ENCODE measurements at places on chromosomes 7 and 10. TPM values are rescaled to one million over a fixed set of nuclear protein-coding genes. Genes with fewer than 3 reads are reported as not detected.

- no peak overlapping the region for H3K4me3 ChIP-seq
- H3K4me1 ChIP-seq = peaks cover 4% of the 10 kb centered on the region
- H3K36me3 ChIP-seq = peaks cover 13% of the 10 kb centered on the region
- no peaks in the 10 kb centered on the region for H3K27me3 ChIP-seq
- no peak for DNase-seq
- no peak overlapping the region for H3K27ac ChIP-seq
Observed at GRCh38 chr10:71332466-71332865, 13.4 kb downstream of the SLC29A3 start.

DNA sequence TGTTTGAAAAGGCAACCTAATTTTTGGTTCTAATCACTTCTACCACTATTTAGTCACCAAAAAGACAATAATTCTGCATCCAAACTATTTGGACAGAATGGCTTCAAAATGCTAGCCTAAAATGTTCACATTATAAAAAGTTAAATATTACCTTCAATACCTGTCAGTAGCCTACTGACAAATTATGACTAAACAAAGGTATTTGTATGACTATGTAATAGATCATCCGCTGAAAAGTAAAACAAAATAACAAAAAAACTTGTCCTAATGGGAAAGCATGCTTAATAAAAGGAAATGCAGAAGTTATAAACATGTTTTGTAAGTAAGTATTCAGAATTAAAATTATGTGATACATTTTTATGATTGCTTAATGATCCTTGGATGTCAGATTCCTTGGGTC lies 36.6 kb downstream of the CD36 start:
- no peaks in the 10 kb centered on the region for H3K4me1 ChIP-seq
- peaks cover 56% of the 10 kb centered on the region for H3K36me3 ChIP-seq
- DNase-seq = no peak
- H3K27ac ChIP-seq = no peak overlapping the region
- no peaks in the 10 kb centered on the region for H3K27me3 ChIP-seq

DNA sequence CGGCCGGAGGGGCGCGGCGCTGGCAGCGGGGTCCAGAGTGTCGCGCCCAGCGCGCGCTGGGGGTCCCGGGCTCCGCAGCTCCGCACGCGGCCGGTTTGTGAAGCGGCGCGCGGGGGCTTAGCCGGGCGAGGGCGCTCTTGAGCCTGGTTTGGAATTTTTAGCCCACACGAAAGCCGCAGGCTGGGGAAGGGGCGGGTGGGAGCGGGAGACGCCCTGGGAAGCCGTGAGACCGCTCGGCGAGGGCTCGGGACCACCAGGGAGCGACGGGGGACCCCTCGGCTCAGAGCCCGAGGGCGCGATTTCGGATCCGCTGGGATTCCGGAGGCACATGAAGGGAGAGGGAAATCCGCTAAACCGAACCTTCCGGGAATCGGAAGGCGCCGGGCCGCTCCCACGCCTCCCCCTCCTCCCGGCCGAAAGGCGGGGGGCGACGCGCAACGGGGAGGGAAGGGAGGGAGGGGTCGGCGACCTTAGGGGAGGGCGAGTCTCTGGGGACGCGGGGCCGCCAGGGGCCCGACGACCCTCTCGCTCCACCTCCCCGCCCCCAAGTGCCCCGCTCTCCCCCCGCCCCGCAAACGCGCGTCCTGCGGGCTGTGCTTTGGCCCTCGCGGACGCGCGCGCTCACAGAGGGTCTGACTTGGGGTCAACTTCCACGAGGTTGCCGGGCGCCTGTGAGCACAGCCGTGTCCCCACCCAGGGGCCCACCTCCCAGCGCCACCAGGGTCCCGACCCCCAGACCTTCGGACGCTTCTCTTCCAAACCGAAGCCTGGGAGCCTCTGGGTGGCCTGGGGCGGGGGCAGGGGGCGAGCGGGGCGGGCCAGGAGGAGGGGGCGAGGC lies 5.1 kb upstream of the ELFN1 start:
- no peak overlapping the region for H3K27ac ChIP-seq
- no peaks in the 10 kb centered on the region for H3K36me3 ChIP-seq
- peak; percentile 80 for DNase-seq

DNA sequence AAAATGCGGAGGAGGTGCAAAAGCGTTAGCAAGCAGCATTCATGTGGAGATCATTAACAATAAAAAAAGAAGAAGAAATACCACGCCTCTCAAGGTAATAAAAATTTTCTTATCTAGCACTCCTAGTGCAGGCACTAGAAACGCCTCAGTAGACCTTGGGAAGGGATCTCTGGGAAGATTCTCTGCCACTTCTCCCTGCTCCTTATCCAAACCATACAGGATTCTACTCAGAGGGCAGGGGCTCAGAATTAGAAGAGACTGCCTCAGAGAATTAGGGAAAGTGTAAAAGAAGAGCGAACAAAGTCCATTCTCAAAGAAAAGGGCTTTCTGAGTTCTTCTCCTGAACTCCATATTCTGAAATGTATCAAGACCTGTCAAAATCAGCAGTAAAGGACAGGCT lies 413.4 kb downstream of the SORCS1 start:
- no peaks in the 10 kb centered on the region for H3K27me3 ChIP-seq
- no peak for DNase-seq
- H3K4me3 ChIP-seq = no peak overlapping the region
- no peaks in the 10 kb centered on the region for H3K4me1 ChIP-seq

- H3K4me3 ChIP-seq = no peak overlapping the region
- no peak overlapping the region for H3K27ac ChIP-seq
- peaks cover 29% of the 10 kb centered on the region for H3K4me1 ChIP-seq
- H3K27me3 ChIP-seq = no peaks in the 10 kb centered on the region
- no peak for DNase-seq
Observed at GRCh38 chr7:36306722-36307121, 82.9 kb upstream of the ANLN start.

DNA sequence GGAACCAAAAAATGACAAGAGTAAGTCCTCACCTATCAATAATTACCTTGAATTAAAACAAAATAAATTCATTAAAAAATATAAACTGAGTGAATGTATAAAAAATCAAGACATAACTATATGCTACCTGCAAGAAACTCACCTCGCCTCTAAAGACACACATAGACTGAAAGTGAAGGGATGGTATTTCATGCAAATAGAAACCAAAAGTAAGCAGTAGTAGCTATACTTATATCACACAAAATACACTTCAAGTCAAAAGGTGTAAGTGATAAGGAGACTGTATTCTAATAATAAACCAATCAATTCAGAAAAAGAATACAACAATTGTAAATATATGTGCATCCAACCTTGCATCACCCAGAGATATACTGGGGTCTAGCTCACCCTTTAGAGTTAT lies 332.6 kb downstream of the SH2D4B start:
- H3K27me3 ChIP-seq = no peaks in the 10 kb centered on the region
- no peak overlapping the region for H3K4me3 ChIP-seq
- DNase-seq = no peak

DNA sequence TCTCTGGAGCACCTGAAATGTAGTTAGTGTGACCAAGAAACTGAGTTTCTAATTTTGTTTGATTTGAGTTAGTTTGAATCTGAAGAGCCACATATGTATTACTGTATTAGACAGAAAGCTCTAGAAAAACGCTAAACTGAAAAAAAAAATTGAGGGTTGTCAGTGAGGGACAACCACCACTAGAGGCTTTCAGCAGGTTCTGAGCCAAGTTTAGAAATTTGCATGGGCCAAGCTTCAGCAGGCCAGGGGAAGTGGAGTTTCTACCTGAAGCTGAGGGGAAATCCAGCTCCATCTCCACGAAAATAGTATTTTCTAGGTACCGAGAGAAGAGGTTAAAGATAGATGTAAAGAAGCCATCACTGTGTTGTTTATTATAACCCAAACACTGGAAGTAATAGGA lies 77.9 kb upstream of the PLXNA4 start:
- DNase-seq = no peak
- H3K4me1 ChIP-seq = peaks cover 5% of the 10 kb centered on the region
- no peaks in the 10 kb centered on the region for H3K36me3 ChIP-seq
- H3K27ac ChIP-seq = peak overlapping the region; percentile 57
- no peaks in the 10 kb centered on the region for H3K27me3 ChIP-seq
- no peak overlapping the region for H3K4me3 ChIP-seq

GRCh38 chr7:23246555-23246954 lies at the start of gene GPNMB:
Gene GPNMB, plus strand, starts transcription at chr7:23246775. Its CDS starts 83 bp downstream, at chr7:23246858.
- no peaks in the 10 kb centered on the region for H3K36me3 ChIP-seq
- peak within 1 kb of the TSS; percentile 55 for H3K27ac ChIP-seq
- no peaks in the 10 kb centered on the region for H3K4me1 ChIP-seq
- H3K4me3 ChIP-seq = peak within 1 kb of the TSS; percentile 41
- peak; percentile 70 for DNase-seq

GRCh38 chr7:50768485-50769474 lies 13.9 kb downstream of the GRB10 start:
- H3K27ac ChIP-seq = no peak overlapping the region
- no peaks in the 10 kb centered on the region for H3K36me3 ChIP-seq
- H3K27me3 ChIP-seq = no peaks in the 10 kb centered on the region
- DNase-seq = no peak
- H3K4me3 ChIP-seq = no peak overlapping the region
- H3K4me1 ChIP-seq = no peaks in the 10 kb centered on the region

DNA sequence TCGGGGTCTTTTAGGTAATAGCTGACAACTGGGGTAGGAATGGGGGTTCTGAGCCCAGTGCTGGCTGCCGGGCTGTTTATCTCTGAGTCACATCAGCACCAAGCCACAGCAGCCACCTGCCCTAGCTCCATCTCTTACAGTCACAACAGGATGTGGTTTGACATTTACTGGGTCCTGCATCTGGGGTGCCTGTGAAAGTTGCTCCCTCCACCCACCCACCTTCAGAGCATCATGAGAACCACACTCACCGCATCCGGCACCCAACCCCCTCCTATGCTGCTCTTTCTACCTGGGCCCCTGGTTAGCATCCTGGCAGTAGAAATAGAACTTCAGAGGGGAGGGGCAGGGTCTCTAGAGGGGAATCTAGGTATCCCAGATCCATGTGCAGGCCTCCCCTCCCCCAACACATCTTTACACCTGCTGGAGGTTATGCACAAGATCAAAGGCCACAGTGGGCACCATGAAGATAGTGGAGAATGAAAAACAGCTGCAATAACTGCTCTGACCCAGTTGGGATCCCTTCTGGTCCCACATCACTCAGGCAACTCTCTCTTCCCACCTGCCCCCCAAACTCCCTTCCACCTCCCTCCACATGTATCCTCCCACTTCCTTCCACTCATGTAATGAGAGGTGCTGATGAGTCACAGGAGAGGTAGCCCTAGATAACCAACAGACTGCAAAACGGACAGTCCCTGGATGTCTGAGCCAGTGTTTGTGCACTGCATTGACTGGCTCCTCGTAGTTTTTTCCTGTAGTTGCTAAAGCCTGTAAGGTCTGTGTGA lies 38.2 kb downstream of the PRSS2 start:
- peaks cover 56% of the 10 kb centered on the region for H3K27me3 ChIP-seq
- no peak overlapping the region for H3K4me3 ChIP-seq
- no peaks in the 10 kb centered on the region for H3K4me1 ChIP-seq
- H3K27ac ChIP-seq = no peak overlapping the region
- DNase-seq = no peak

GRCh38 chr7:134780166-134780828 lies 863 bp downstream of the CALD1 start:
- H3K4me1 ChIP-seq = peaks cover 21% of the 10 kb centered on the region
- peak overlapping the region; percentile 83 for H3K27ac ChIP-seq
- H3K36me3 ChIP-seq = no peaks in the 10 kb centered on the region
- peak overlapping the region; percentile 44 for H3K4me3 ChIP-seq
- DNase-seq = no peak
- H3K27me3 ChIP-seq = no peaks in the 10 kb centered on the region

DNA sequence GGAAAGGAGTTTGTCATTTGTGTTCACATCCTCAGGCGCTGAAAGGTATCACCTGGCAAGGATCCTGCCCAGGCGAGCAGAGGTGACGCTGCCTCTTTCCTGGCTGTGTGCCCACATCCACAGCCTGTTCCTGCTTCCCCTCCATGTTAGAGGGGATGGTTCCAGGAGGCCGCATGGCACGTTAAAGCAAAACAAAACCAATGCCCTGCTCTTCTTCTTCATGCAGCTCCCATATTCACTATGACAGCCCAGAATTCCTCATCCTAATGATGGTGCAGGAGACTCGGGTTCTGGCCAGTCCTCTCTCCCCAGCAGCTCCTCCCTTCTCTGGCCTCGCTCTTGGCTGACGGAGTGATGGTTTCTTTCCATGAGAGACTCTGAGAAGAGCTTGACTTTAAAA lies 678.5 kb upstream of the ANKRD30A start:
- no peaks in the 10 kb centered on the region for H3K36me3 ChIP-seq
- no peaks in the 10 kb centered on the region for H3K27me3 ChIP-seq
- H3K27ac ChIP-seq = no peak overlapping the region
- no peak for DNase-seq

- no peaks in the 10 kb centered on the region for H3K4me1 ChIP-seq
- H3K27ac ChIP-seq = peak overlapping the region; percentile 71
Observed at GRCh38 chr10:6473430-6473829, 106.6 kb downstream of the PRKCQ start.

- no peaks in the 10 kb centered on the region for H3K36me3 ChIP-seq
- no peaks in the 10 kb centered on the region for H3K27me3 ChIP-seq
- DNase-seq = no peak
- no peak overlapping the region for H3K4me3 ChIP-seq
Observed at GRCh38 chr10:47367646-47368045, 16.4 kb downstream of the ZNF488 start.

GRCh38 chr10:106500041-106500924 lies 664.2 kb downstream of the SORCS1 start:
- no peak for DNase-seq
- H3K27ac ChIP-seq = no peak overlapping the region
- no peak overlapping the region for H3K4me3 ChIP-seq
- no peaks in the 10 kb centered on the region for H3K27me3 ChIP-seq
- no peaks in the 10 kb centered on the region for H3K4me1 ChIP-seq

GRCh38 chr7:148255333-148255732 lies 335.2 kb upstream of the C7orf33 start:
- H3K4me3 ChIP-seq = no peak overlapping the region
- no peaks in the 10 kb centered on the region for H3K27me3 ChIP-seq
- H3K27ac ChIP-seq = no peak overlapping the region

DNA sequence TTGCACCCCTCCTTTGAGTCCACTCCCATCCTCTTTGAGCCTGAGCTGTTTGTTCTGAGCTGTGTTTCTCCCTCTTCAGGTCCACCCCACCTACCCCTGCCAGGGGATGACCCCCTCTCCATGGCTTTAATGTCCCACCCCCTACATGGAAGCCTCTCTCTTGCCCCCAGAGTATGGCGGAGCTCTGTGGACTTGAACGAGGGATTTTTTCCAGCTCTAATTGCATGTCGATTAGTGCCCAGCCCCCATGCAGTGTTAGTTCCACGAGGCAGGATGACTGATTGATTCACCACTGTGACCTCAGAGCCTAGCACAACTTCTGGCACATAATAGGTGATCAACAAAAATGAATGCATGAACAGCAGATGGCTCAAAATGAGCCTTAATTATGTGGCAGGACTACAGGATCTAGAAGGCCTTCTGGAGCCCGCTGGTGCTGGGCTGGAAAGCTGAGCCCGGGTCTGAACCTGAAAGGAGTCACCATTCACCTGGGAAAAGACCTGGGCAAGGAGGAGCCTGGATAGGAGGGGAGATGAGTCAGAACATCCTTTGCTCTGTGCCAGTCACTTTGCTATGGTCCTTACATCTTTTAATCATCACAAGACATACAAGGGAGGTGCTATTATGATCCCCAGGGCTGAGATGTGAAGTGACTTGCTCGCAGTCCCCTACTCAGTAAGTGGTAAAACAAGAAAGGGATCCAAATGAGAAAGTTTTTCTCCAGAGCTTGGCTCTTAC lies 17.1 kb upstream of the SLC18A2 start:
- H3K27ac ChIP-seq = no peak overlapping the region
- no peaks in the 10 kb centered on the region for H3K4me1 ChIP-seq
- no peak overlapping the region for H3K4me3 ChIP-seq
- H3K36me3 ChIP-seq = no peaks in the 10 kb centered on the region

Gene HSPA12A
- total RNA-seq = 9.1 TPM

Gene PAPOLB
- 0.17 TPM for total RNA-seq

Gene NPSR1
- not detected for total RNA-seq

Gene PIP
- total RNA-seq = 6.9 TPM

Gene COL1A2
- 859 TPM for total RNA-seq

Gene TCF7L2
- 25.1 TPM for total RNA-seq

Gene TMEM176A
- 44.7 TPM for total RNA-seq

Gene GRID1
- total RNA-seq = 1.1 TPM

Gene OPALIN
- total RNA-seq = not detected

Gene SCIN
- total RNA-seq = 13.5 TPM

Gene ZCWPW1
- total RNA-seq = 4.1 TPM
